A673 (cell line): ENCODE measurements at places on chromosomes 5 and 9. TPM values are rescaled to one million over a fixed set of nuclear protein-coding genes. Genes with fewer than 3 reads are reported as not detected.

DNA sequence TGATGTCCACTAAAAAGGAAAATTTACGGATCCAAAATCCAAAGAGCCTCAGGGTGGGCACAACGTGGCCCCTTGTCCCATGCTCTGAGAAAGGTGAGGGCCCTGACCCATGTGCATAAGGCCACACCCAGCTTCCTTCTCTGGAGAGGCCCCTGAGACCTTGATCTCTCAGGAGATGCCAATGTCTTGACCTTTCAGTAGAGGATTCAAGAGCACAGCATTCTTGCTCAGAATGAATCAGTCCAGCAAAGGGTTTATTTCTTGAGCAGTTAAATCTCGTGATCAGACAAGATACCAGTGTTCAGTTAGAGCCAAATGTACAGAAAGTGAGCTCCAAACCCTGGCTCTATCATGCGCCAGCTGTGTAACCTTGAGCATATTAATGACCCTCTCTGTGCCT is 115.9 kb upstream of the DAPK1 start:
- no peak for DNase-seq

- DNase-seq = no peak
Measured at GRCh38 chr5:174491265-174491664, 233.1 kb upstream of the MSX2 start.

DNA sequence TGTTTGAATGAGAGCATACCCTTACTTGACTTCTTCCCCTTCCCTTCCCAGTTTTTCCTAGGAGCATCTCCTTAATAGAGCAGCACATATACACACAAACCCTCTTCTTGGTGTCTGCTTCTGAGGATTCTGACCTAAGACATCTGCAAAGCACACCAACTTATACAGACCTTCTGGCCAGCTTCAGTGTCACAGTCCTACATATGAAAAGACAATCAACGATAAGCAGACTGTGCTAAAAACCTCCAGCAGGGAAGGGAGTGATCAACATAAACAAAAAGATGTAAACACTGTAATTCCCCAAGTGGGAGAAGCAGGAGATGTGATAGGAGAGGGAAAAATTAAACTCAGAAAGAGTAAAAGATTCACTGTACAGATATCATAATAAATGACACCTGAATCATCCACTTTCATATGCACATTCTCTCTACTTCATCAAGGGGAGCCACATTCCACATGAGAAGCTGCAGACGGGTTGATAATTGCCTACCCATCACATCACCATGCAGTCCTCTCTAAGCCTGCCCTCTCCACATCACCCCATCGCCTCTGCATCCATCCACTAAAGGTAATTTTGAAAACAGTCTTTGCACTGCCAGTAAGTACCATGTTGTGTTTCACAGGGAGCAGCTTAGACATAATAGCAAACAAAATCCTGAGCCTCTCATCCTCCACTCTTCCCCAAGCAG is 13.0 kb downstream of the APBA1 start:
- no peak for DNase-seq

GRCh38 chr5:400282-401145 is 42.5 kb upstream of the EXOC3 start:
- DNase-seq = no peak

DNA sequence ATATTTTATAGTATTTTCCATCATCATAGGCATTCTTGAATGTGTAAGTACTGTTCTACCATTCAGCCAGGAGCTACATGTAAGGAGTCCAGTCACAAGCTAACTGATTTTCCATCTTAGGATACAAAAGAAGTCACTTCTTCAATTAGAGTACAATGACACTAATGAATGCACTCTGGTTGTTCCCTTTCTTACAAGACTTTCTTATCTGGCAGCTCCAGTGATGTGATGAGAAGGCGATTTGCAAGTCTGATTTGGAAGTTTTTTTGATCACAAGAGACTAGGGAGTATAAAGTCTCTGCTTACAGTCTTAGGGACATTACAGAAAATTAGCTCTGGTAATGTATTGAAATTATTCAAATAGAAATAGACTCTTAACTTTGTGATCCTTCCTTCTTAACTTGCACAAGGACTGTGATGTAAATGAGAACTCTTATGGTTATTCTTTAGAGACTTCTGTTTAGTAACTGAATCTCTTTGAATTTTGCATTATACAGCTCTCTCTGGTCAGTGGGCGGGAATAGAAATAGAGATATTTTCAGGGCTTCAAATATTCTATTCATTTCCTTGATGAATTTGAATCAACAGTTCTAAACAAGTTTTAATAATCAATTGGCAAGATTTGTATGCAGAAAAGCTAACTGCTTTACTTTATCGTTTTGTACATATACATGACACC is 130.4 kb upstream of the CDH6 start:
- DNase-seq = no peak

DNA sequence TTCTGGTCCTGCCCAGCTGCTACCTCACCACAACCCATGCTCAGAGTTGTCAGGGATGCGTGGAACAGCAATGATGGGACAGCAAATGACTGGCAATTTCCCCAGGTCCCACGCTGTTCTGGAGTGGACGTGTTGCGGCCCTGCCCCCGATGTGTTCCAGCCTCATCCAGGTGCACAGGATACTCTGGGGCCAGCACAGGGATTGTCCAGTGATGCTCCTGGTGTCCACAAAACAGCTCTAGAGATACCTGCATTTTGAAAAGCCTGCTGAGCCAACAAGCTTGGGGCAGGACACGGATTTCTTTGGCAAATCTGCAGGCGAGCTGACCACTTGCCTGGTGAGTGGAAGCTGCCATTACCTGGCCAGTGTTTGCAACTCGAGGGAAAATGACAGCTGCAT is 88.7 kb downstream of the ANKRD33B start:
- no peak for DNase-seq

Gene ALDH7A1
- total RNA-seq = 95.2 and 112 TPM in 2 replicates

Gene TAF11L6
- not detected in 2 replicates for total RNA-seq

Gene CMYA5
- total RNA-seq = 0.41 and 0.52 TPM in 2 replicates

- DNase-seq = no peak
Measured at GRCh38 chr5:59193616-59194319, 610.9 kb downstream of the RAB3C start.

- no peak for DNase-seq
Measured at GRCh38 chr5:83145241-83145640, 67.9 kb downstream of the XRCC4 start.

- no peak for DNase-seq
Measured at GRCh38 chr9:1554081-1555035, 460.8 kb upstream of the SMARCA2 start.

DNA sequence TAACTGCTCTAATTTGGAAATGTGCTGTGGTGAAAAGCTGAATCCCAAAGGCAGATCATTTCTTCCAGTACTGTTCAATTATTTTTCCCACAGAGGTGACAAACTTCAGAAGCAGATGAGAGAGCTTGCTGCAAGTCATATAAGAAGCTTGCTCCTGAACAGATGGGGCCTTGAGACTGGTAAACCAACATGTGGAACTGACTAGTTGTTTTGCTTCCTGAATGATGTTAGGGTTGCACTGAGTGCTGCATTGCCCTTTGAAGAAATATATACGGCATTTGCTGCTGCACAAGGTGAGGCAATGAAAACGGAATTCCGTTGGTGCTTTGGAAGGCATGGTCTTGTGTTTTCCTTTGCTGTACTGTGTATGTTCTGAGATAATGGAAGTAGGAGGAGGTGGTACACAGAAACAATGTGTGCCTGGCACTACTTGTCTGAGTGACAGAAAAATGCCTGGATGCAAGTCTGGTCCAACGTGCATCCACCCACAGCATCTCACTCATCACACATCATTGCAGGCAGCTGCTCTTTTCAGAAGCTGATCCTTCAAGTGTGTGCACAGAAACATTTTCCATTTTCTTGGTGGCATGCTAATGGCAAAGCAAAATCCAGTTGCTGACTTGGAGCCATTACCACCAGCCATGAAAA is 76.9 kb downstream of the ANKH start:
- no peak for DNase-seq

DNA sequence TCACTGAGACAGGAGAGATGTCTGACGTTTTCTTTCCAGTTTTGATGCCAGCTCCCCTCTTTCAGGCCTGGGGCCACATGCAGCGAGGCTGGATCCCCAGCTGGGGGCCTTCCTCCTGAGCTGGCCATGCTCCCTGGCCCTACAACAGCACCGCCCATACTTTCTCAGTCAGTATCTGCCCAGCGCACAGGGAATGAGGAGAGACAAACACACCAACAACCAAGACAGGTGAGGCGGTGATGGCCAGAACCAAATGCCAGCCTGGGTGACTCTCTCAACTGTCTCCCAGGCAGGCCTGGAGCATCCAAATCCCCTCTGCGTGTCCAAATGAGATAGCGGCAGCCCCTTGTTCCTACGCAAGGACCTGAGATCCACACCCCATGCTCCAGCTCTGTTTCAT is 109.6 kb downstream of the ROR2 start:
- DNase-seq = no peak

Gene OSMR
- 28.6 and 31.6 TPM in 2 replicates for total RNA-seq

Gene ANKRD33B
- total RNA-seq = 0.75 and 1.1 TPM in 2 replicates
